ENCODE measurements at places on chromosomes 7 and 10.

DNA sequence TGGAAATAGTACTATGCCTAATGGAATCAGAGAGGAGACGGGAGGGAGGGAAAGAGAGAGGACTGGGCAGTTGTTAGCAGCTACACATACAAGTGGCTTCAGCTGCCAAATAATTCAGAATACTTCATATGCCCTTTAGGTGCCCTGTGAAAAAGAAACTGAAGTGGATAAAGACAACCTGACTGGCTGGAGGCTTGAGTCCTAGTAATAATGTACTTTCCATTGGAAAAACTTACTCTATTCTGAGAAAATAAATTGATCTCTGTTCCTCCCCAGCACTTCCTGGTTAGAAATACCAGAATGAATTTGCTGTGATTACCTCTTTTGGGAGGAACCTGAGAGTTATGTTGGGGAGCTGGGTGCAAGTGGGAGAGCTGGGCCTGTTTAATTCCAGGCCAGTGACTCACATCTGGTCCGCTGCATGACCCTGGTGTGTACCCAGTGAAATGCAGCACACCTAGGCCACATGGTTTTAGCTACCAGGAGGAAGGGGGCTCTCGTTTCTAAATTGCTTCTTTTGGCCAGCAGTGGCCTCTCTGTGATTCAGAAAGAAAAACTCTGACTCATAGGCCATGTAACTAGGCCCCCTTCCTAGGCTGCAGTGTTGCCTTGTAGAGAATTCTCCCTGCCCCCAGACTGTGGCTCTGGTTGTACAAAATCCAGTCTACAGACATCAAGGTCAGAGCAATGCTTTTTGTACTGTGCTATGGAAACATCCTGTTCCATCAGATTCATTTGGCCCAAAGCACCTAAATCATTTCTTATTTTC, 6.5 kb downstream of the AGFG2 start:
- DNase-seq = no peak

- DNase-seq = no peak
These were observed 57.3 kb upstream of the NRG3 start for GRCh38 chr10:81817596-81818170.

GRCh38 chr7:68321076-68321639, 1277.1 kb upstream of the AUTS2 start:
- DNase-seq = no peak

- no peak for DNase-seq
These were observed 13.3 kb downstream of the RET start for GRCh38 chr10:43090188-43090587.

- no peak for DNase-seq
These were observed 63.2 kb upstream of the TOMM7 start for GRCh38 chr7:22885797-22886261.

- no peak for DNase-seq
These were observed 11.6 kb upstream of the MNX1 start for GRCh38 chr7:157021871-157022680.

GRCh38 chr7:2893411-2893861, 49.3 kb upstream of the GNA12 start:
- no peak for DNase-seq

GRCh38 chr7:123769371-123769770, 20.6 kb upstream of the WASL start:
- DNase-seq = no peak

GRCh38 chr7:132191418-132191817, 384.9 kb downstream of the PLXNA4 start:
- no peak for DNase-seq

GRCh38 chr10:69425511-69426298, 9.0 kb upstream of the TACR2 start:
- no peak for DNase-seq

DNA sequence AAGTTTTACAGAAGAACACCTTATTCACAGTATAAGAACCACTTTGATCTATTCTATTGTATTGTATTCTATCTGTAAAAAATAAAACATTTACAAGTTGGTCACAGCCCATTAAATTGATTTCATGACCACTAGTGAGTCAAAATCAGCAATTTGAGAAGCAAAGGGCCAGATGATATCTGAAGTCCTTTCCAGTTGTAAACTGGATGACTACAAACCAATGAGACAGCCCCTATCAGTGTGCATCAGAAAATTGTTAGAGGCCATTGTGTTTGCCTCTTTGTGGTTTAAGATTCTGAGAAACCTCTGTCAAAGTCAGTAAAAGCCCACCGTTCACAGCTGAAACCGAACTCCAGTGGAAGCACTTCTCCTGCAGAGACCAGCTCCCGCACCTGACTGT, 54.8 kb downstream of the TBXAS1 start:
- DNase-seq = no peak

DNA sequence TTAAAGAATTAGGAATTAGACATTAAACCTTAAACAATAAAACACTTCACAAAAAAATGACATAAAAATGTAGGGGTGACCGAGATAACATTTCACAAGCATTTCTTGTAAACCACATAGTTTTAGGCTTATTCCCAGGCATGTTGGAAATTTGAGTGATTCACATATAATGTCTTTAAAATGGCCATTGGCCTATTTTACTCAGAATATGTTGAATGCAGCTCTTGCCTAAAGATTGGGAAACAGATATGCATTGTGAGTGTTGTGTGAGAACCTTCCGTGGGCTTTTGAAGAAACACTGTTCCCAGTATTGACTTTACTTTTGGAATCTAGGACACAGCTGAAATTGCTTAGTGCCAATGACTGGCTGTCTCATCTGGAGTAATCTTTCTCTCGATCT, 79.6 kb downstream of the ARL5B start:
- DNase-seq = no peak

GRCh38 chr7:141702047-141702567, at the start of gene DENND11:
Gene DENND11, minus strand, starts transcription at chr7:141702166. Its CDS starts 13 bp downstream, at chr7:141702153.
- peak; percentile 18 for DNase-seq

DNA sequence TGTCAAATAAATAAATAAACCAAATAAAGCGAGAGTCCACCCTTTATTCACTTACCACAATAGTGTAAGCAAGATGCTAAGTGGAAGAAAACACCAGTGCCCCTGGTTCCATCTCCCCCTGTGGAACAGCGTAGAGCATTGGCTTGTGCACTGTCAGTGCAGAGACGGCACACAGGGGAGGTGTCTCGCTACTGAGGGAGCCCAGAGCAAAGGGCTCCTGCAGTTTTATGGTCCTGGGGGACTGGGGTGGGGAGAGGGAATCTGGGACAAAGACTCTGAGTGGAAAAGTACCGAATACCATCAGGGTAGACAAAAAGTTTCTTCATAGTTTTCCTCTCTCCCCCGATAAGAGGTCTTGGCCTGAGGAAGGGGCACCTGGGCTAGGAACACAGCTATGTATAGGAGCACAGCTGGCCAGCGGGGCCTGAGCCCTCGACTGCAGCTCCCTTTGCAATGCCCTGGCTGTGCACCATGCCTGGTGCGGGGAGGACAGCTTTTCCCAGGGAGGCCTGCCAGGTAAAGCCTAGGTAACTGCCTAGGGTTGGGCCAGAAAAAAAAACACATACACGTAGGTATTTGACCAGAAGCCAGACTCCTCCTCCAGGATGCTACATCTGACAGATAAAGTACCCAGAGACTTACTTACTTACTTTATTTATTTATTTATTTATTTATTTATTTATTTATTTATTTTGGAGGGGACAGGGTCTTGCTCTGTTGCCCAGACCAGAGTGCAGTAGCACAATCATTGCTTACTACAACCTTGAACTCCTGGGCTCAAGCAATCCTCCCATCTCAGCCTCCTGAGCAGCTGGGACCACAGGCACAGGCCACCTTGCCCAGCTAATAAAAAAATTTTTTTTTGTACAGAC, 88.8 kb upstream of the KIF5B start:
- no peak for DNase-seq

DNA sequence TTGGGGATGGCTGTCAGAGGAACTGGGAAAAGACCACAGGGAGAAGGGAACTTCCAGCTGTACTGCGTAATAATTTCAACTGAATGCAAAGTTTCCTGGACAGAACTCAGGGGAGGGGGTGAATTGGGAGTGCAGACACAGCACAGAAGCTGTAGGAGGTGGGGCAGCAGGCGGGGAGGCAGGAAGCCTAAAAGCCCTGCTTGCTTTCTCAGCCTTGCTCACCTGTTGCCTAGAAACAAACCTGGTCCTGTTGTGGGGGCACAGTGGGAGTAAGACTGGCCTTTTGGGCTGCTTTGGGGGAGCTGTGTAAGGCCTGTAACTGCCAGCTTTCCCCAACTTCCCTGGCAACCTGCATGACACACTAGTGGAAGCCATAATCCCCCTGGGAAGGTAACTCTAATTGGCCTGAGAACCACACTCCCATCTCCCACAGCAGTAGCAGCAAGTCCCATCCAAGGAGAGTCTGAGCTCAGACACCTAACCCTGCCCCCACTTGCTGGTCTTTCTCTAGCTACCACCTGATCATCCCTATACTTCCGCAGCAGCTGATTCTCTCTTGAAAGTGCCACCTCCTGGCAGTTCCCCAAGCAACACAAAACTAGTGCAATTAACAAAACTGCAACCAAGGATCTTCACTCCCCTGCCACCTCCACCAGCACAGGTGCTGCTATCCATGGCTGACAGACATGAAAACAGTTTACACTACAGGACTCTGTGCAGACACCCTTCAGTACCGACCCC, 1239.3 kb downstream of the SORCS1 start:
- no peak for DNase-seq

DNA sequence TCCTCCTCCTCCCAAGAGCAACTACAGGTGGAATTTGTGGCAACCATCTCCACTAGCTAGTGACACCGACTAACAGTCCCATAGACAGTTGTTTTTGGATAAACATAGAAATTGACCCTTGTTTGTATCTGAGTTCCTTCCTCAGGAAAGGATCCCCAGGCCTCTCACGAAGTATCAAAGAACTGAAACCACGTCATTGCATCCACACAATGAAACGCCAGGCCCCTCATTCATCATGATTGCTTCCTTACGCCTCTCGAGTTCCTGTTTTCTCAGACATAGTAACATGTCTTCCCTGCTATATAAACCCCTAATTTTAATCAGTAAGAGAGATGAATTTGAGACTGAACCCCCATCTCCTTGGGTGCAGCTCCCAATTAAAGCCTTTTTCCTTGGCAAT, 18.1 kb downstream of the SLC35G1 start:
- no peak for DNase-seq

- no peak for DNase-seq
These were observed 7.6 kb upstream of the HERPUD2 start for GRCh38 chr7:35702541-35702940.

- no peak for DNase-seq
These were observed 75.5 kb upstream of the GTF2I start for GRCh38 chr7:74581916-74582440.

Measured in D721Med (cell line).